T-cell (primary cell): ENCODE measurements at places on chromosomes 2 and 18.

DNA sequence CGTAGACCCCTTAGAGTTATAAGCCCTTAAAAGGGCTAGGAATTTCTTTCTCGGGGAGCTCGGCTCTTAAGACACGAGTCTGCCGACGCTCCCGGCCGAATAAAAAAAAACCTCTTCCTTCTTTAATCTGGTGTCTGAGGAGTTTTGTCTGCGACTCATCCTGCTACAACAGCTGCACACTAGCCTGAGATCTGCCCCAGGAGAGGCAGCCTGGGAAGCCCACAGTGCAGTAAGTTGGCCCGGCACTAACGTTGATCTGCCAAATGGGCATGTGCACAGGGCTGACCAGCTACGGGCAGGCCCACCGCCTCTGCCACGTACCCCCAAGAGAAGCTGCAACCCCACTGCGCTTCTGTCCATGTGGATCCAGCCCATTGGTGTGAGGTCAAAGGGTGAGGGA is 8.4 kb upstream of the LIMS2 start:
- H3K36me3 ChIP-seq = peaks cover 4% of the 10 kb centered on the region
- H3K4me3 ChIP-seq = no peak overlapping the region

DNA sequence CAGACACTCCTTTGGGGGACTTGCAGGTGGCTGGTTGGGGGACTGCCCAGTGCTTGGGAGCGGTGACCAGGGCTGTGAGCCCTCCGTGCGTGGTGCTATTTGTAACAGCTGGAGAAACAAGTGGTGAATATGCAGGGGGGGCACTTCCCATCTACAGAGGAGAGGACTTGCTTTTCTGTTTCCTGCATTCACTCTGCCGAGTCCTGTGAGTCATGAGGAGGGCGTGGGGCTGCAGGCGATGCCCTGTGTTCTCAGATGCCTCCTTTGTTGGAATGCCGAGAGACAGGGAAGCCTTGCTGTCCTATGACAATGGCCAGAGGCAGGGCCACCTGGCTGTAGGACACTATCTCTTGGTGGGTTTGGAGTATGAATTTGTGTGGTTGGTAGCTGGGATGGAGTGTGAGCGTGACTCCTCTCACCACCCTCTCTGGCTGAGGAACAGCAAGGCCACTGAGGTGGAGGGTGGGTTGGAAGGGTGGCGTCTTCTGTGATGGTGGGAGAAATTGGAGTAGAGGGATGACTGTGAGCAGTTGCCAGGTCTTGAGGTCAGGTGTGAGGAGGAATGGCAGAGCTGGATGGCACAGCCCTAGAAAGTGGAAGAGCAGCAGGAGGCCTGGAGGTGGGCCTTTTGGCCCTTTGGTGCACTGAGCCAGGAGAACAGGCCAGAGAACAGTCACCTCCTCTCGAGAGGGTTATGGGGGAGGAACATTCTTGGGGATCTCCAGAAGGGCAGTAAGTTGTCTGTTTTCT is 24.3 kb downstream of the FHOD3 start:
- H3K36me3 ChIP-seq = no peaks in the 10 kb centered on the region
- H3K27me3 ChIP-seq = peaks cover 19% of the 10 kb centered on the region
- H3K27ac ChIP-seq = no peak overlapping the region
- H3K4me1 ChIP-seq = no peaks in the 10 kb centered on the region
- DNase-seq = no peak

DNA sequence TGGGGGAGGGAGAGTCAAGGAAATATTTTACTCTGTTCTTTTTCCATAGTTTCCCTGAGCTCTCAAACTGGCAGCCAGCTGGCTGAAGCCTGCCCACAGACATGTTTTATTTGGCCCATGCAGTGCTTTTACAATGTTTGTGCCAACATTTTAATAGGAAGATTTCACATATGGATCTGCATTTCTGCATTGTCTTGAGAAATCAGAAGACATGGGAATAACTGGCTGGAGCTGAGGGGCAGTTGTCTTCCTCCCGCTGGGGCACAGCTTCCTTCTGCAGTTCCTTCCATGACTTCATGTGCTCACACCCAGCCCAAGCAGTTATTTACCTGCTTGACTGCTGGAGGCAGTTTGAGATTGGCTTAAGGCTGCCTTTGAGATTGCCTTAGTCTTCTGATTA is 74.4 kb downstream of the PLCL1 start:
- no peaks in the 10 kb centered on the region for H3K4me1 ChIP-seq
- H3K27me3 ChIP-seq = no peaks in the 10 kb centered on the region
- H3K27ac ChIP-seq = no peak overlapping the region
- no peak overlapping the region for H3K4me3 ChIP-seq

DNA sequence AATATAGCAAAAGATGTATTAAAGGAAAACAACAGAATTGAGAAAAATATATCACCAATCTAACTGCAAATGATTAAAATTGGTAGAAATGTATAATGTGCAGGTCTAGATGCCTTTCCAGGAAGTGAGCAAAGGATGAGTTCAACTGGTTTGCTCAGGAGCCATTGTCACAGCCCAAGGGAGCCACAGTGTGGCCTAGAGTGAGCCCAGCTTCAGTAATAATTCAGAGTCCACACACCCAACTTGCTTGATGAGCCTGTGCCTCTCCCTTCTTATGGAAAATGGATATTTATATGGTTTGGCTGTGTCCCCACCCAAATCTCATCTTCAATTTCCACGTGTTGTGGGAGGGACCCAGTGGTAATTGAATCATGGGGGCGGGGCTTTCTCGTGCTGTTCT is 92.2 kb upstream of the ASAP2 start:
- DNase-seq = no peak
- no peaks in the 10 kb centered on the region for H3K4me1 ChIP-seq
- H3K27me3 ChIP-seq = peaks cover 16% of the 10 kb centered on the region

GRCh38 chr2:240892356-240892755 is 3.6 kb downstream of the MAB21L4 start:
- H3K27ac ChIP-seq = no peak overlapping the region
- no peak for DNase-seq
- no peak overlapping the region for H3K4me3 ChIP-seq
- no peaks in the 10 kb centered on the region for H3K27me3 ChIP-seq

GRCh38 chr2:153059338-153060052 is 341.1 kb downstream of the ARL6IP6 start:
- no peak overlapping the region for H3K27ac ChIP-seq
- no peaks in the 10 kb centered on the region for H3K27me3 ChIP-seq
- H3K36me3 ChIP-seq = no peaks in the 10 kb centered on the region

DNA sequence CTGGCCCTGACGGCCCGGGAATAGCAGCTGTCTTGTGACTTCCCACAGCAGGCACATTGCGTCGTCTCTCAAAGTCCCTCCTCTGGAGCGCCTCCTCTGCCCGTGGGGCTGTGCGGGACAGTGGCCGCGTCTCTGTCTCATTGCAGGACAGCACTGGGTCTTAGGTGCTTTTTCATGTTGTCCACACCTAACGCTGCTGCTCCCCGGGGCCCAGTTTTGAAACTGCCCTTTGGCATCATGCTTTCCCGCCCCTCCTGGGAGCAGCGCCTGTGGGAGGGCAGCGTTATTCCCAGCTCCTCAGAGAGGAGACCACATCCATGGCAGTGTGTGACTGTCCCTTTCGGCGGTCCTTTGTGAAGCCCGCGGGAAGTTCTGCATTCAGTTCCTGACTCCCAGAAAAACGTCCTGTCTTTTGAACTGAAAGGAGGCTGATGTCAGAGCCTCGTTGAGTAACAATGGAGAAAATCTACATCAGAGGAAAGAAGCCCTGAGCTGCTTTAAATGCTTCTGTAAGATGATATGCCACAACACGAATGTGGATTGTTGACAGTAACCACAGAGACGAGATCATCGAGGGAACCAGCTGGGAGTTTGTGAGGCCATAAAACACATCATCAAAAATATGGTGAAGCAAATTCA is 226.0 kb downstream of the FAM210A start:
- H3K4me3 ChIP-seq = no peak overlapping the region
- DNase-seq = no peak
- peaks cover 5% of the 10 kb centered on the region for H3K36me3 ChIP-seq
- H3K4me1 ChIP-seq = peaks cover 18% of the 10 kb centered on the region
- no peak overlapping the region for H3K27ac ChIP-seq
- H3K27me3 ChIP-seq = no peaks in the 10 kb centered on the region

DNA sequence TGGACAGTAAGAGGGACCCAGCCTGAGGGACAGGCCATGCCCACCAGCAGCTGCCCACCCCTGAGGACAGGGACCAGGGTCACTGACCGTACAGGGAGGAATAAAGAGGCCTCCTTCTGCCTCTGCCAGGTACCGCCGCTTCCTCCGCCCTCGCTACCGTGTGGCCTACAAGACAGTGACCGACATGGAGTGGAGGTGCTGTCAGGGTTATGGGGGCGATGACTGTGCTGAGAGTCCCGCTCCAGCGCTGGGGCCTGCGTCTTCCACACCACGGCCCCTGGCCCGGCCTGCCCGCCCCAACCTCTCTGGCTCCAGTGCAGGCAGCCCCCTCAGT is 2.2 kb downstream of the EMILIN1 start:
- DNase-seq = no peak
- H3K27me3 ChIP-seq = no peaks in the 10 kb centered on the region
- H3K27ac ChIP-seq = peak overlapping the region; percentile 80
- no peak overlapping the region for H3K4me3 ChIP-seq
- H3K4me1 ChIP-seq = peaks cover 10% of the 10 kb centered on the region
- no peaks in the 10 kb centered on the region for H3K36me3 ChIP-seq

GRCh38 chr2:236827997-236828396 is 257.7 kb upstream of the COPS8 start:
- no peaks in the 10 kb centered on the region for H3K4me1 ChIP-seq
- no peak for DNase-seq
- no peaks in the 10 kb centered on the region for H3K36me3 ChIP-seq
- no peaks in the 10 kb centered on the region for H3K27me3 ChIP-seq

GRCh38 chr18:45997700-45998151 is 30.6 kb upstream of the EPG5 start:
- DNase-seq = no peak
- no peaks in the 10 kb centered on the region for H3K36me3 ChIP-seq
- peak overlapping the region; percentile 79 for H3K27ac ChIP-seq

GRCh38 chr18:48284743-48285142 is 124.4 kb downstream of the ZBTB7C start:
- no peak overlapping the region for H3K4me3 ChIP-seq
- no peaks in the 10 kb centered on the region for H3K4me1 ChIP-seq
- H3K36me3 ChIP-seq = no peaks in the 10 kb centered on the region
- no peak overlapping the region for H3K27ac ChIP-seq

GRCh38 chr18:53796040-53796729 is 428.3 kb downstream of the MBD2 start:
- DNase-seq = no peak
- no peaks in the 10 kb centered on the region for H3K4me1 ChIP-seq
- H3K27me3 ChIP-seq = no peaks in the 10 kb centered on the region
- H3K4me3 ChIP-seq = no peak overlapping the region
- no peak overlapping the region for H3K27ac ChIP-seq
- H3K36me3 ChIP-seq = no peaks in the 10 kb centered on the region

- no peak for DNase-seq
- no peaks in the 10 kb centered on the region for H3K27me3 ChIP-seq
- H3K36me3 ChIP-seq = no peaks in the 10 kb centered on the region
- no peaks in the 10 kb centered on the region for H3K4me1 ChIP-seq
These were observed 613.9 kb downstream of the IRS1 start for GRCh38 chr2:226185616-226186211.

- no peaks in the 10 kb centered on the region for H3K27me3 ChIP-seq
- H3K36me3 ChIP-seq = no peaks in the 10 kb centered on the region
- DNase-seq = peak; percentile 46
- peak overlapping the region; percentile 92 for H3K27ac ChIP-seq
- H3K4me1 ChIP-seq = peaks cover 9% of the 10 kb centered on the region
These were observed 154.3 kb downstream of the EIPR1 start for GRCh38 chr2:3223080-3223923.

- H3K27ac ChIP-seq = no peak overlapping the region
- no peak for DNase-seq
- H3K27me3 ChIP-seq = no peaks in the 10 kb centered on the region
These were observed 66.0 kb upstream of the SCN7A start for GRCh38 chr2:166560022-166560421.

DNA sequence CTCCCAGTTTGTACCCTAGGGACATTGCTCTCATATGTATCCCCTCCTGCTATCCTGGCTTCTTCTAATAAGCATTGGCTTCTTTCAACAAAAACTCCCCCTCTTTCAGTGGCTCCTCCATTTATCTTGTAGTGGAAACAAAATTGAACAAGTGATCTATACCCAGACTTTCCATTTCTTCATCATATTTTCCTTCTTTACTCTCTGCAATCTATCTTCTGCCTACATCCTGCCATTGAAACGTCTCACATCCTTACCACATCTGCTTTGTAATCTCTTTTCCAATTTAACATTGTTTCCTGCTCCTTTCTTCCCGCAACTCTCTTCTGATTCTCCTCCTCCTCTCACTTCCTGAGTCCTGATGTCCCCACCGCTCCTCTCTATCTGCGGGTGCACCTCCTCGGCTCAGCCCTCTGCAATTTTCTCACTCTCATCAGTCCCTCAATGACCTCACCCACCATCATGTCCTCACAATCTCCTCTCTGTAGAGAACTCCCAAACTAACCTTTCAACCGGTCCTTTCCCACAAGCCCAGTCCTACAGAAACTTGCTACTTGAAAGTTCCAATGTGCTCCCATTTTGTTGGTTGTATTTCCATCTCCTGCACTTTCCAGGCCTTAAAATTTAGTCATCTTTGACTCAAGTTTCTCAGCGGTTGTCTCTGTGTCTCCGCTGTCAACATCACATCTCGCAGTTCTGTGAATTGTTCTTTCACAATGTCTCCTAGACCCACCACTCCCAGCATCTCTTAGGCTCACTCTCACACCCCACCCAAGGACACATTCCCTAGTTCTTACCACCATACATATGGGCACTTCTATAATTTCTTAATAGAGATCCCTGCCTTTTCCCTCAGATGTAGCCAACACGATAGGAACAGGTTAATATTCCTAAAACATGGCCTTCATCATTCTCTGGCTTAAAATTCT is 24.0 kb downstream of the MAP3K19 start:
- no peaks in the 10 kb centered on the region for H3K4me1 ChIP-seq
- H3K36me3 ChIP-seq = no peaks in the 10 kb centered on the region
- no peak for DNase-seq
- no peak overlapping the region for H3K27ac ChIP-seq

DNA sequence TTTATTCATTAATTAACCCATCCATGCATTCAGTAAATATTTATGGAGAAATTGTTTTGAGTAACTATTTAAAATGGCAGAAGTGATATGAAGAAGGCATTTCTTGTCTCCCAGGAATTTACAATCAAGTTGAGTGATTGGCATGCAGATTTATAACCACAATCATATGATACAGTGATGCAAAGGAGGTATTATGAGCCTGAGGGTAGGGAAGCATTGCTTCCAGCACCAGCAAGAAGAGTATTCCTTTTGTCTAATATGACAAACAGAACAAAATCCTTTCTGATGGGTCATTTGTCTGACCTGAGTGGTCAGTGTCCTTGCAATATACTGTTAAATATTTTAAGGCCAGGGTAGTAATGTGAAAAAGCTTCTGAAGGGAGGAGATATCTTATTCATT is 244.2 kb upstream of the RGPD4 start:
- H3K4me1 ChIP-seq = no peaks in the 10 kb centered on the region
- DNase-seq = no peak
- H3K27me3 ChIP-seq = no peaks in the 10 kb centered on the region
- H3K27ac ChIP-seq = no peak overlapping the region

DNA sequence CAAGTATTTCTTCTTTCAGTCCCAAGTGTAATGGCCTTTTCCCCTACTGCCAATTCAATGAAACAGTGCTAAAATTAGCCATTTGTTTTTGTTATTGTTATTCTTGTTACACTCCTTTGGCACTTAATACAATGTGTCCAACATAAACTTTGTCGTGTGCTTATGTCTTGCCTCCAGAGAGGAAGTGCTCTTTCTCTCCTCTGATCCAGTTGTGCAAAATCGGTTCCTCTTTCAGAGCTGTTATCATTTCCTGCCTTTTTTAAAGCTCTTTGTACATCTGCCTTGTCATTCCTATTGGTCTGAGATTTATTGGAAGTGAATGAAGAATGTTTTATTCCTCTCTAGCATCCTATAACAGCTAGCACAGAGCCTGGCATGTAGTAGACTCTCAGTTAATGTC is 623.2 kb upstream of the ID2 start:
- H3K4me3 ChIP-seq = no peak overlapping the region
- H3K36me3 ChIP-seq = no peaks in the 10 kb centered on the region
- no peaks in the 10 kb centered on the region for H3K4me1 ChIP-seq
- no peak for DNase-seq
